ENCODE measurements at places on chromosomes 11 and 22.

DNA sequence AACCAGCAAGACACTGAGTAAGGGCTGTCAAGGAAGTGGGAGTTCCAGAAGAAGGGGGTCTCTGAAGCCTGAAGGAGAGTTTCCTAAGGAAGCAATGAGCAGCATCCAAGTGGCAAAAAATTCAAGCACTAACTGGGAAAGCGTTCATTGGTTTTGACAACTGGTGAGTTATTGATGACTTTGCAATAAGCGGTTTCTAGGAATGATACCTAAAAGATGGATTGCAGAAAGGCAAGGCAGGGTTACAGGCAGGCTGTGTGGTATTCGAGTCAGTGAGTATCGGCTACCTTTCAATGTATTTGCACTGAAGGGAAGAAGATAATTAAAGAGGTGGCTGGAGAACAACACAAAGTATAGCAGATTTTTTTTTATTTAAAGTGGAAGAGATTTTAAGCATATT, 59.3 kb upstream of the NCAM1 start:
- DNase-seq: no peak

DNA sequence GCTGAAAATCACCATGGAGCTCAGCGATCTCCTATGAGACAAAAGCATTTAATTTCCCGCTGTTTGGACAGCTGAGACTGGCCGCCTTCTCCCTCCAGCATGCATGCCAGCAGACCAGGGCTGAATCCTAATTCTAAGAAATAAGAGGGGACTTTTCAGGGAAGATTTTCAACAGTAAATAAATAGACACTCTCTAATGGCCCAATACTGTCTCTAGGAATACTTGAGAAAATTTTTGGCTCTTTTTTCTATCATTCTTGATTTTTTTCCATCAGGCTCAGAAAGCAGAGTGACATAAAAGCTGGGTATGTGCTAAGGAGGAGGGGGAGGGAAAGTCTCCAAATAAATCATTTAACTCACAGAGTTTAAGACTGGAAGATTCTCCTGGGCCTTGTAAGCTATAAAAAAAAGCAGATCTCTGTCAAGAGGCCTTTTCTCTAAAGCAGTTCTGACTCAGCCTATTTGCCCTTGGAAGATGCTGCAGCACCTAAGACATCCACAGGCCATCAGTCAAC, 17.6 kb upstream of the SPON1 start:
- DNase-seq: no peak

GRCh38 chr11:67999704-68000103, 4.2 kb downstream of the UNC93B1 start:
- no peak for DNase-seq

DNA sequence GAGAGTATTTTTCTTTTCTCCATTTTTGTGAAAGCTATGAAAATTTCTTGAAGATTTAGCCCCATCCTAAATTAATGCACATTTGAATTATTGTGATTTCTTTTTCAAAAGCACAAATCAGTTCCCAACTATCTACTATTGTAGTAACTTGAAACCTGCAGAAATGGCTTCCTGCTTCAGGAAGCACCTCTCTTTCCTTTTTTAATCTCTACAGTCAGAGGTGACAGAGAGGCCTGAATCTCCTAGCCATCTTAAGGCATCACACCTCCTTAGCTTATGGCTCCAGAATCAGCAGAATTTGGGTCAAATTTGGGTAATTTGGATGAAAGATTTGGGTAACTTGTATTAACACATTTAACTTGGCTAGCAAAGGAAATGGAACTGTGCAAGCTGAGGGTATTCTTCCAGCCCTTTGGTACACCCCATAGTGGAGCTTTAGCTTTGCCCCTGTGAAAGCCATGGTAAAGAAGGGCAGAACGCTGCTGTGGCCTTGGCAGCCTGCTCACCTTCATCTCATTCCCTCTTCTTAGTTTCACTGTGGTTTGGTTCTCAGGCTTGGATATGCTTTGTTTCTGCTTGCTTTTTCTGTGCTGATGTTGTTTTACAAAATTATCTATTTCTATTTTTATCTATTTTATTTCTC, 16.2 kb downstream of the TBCEL start:
- DNase-seq: no peak

DNA sequence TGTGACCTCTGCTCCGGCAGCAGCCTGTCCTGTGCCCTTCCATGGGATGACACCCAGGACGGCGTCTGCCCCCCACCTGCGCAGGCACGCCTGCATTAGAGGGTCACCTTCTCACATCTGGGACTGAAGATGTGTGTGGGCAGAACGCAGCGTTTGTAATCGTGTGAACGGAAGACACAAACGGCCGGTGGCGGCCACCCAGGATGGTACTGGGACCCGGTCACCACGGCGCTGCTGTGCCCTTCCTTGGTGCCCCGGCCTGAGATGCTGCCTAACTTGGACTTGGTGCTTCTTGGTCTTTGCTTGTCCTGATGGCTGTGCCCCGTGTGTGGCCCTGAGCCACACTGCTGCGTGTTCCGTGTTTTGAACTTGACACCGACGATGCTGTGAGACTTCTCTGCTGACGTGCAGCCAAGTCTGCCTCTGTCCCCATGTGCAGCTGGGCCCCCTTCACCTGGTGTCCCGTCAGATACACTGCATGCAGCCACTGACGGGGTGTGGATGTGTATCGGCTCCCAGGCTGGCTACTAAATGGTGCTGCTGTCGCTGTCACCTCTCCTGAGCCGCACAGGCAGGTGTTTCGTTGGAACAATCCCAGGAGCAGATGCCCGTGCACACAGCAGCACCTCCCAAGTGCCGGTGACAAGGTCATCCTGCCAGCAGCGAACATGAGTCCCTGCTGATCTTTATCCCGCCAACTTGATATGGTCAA, 21.4 kb downstream of the YPEL1 start:
- DNase-seq: no peak

DNA sequence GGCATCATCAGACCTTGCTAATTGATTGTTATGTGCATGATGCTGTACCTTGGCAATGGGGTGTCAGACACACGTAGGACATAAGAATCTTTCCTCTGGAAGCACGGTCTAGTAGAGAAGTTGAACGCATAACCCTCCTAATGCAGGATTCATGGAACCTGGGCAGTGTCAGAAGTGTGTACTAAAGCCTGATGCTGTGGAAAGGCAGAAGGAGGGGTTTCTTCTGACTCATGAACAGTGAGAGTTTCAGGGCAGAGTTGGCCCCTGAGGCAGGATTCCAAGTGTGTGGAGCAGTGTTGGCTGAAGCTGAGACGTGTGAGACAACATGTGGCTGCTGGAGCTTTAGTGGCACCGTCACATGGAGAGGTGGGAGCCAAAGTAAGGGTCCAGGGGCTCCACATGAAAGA, 3.5 kb downstream of the PANX1 start:
- DNase-seq: no peak

DNA sequence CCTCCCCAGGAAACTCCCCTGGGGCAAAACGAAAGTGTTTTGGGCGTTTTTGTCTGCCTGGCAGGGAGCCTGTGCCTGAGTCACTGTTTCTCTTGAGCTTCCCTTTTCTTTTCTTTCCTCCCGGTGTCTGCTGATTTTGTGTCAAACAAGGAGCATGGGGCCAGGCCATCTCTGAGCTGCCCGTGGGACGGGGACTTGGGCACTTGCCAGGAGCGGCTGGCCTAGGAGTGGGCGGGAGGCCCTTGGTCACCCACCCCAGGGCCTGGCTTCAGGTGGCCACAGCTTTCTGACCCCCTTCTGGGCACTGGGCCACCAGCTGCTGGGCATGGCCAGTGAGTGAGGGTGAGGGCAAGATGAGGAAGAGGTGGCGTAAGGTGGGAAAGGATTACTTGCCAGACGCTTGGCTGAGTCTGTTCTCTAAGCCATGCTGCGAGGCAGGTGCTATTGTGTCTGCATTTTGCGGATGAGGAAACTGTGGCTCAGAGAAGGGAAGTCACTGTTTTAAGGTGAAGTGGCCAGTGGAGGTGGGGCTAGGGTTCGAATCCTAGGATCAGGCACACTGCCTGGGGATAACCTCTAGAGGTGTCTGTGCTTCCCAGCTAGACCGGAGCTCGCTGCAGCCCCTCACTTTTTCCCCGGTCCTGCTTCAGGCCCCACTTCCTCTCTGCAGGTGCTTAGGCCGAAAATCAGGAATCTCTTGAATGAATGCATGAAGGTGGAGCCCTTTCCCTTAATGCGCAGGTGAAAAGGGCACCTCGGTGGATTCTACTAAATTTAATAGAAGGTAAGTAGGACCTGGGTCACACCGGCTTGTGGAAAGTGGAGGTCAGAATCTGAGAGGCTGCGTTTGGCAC, 7.8 kb upstream of the NFAM1 start:
- DNase-seq: no peak

DNA sequence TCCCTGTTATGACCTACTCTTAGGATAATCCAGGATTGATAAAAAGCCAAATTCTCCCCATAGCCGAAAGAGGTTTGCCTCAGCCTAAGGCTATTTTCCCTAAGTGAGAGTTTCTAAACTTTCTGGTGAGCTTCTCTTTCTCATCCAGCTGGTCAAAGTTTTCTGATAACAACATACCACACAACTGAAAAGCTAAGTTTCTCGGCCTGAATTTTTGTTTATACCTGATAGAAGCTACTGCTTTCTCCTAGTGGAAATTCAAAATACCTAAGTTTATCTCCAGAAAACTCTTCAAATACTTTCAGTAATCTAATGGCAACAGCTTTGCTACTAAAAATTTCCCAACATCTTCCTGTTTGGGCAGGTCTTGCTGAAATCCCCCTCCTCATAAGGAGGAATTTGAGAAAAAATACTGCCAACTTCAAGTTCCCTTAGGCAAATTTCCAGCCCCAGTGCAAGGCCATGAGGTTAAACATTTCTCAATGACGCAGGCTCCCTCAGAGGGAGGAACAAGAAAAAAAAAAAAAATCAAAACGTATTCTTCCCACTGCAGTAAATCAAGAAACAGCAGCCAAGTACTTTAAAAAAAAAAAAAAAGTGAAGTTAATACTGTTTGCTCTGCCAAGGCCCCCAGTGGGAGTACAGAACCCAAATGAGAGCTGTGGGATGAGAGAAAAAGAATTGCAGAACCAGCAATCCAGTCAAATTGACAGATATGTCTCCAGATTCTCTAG, 127.0 kb downstream of the MRTFA start:
- no peak for DNase-seq

GRCh38 chr11:15146271-15147003, 31.7 kb downstream of the INSC start:
- DNase-seq: no peak

- no peak for DNase-seq
These were observed 35.9 kb downstream of the OSBPL5 start for GRCh38 chr11:3129181-3129590.

DNA sequence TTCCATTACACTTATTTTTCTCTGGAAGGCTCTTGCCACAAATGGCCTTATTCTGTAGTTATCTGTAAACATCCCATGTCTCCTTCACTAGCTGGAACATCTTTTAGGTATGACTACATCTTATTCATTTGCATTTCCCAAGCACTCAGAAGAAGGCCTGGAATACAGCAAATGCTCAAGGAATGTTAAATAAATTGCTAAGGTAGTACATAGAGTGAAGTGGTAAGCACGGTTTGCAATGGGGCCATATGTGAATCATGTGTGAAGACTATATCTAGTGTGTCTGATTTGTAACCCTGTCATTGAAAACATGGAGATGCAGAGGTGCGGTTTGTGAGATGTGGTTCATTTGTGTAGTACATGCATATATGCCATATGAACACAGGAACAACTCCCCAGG, 33.5 kb downstream of the GDPD4 start:
- DNase-seq: no peak

- DNase-seq: no peak
These were observed 22.6 kb upstream of the MYOD1 start for GRCh38 chr11:17696741-17697140.

GRCh38 chr11:111253131-111253530, 7.6 kb downstream of the POU2AF2 start:
- no peak for DNase-seq
